ENCODE measurements at places on chromosomes 7 and 10. TPM values are rescaled to one million over a fixed set of nuclear protein-coding genes. Genes with fewer than 3 reads are reported as not detected.

Gene SRRM3
- total RNA-seq = 6.1 TPM

Gene SFTPA1
- not detected for total RNA-seq

GRCh38 chr7:4163565-4164203, 518.4 kb upstream of the FOXK1 start:
- DNase-seq = peak; percentile 48

GRCh38 chr10:131936736-131937135, 35.9 kb downstream of the PPP2R2D start:
- no peak for DNase-seq

Gene ZNF804B
- 6.9 TPM for total RNA-seq

- no peak for DNase-seq
Measured at GRCh38 chr10:110269374-110270318, 35.1 kb downstream of the SMNDC1 start.

Gene CYP3A5
- 1.6 TPM for total RNA-seq

GRCh38 chr10:1406132-1406966, 331.0 kb downstream of the ADARB2 start:
- no peak for DNase-seq

- no peak for DNase-seq
Measured at GRCh38 chr7:128407751-128408708, 1.8 kb downstream of the IMPDH1 start.

Gene LIPF
- total RNA-seq = not detected

DNA sequence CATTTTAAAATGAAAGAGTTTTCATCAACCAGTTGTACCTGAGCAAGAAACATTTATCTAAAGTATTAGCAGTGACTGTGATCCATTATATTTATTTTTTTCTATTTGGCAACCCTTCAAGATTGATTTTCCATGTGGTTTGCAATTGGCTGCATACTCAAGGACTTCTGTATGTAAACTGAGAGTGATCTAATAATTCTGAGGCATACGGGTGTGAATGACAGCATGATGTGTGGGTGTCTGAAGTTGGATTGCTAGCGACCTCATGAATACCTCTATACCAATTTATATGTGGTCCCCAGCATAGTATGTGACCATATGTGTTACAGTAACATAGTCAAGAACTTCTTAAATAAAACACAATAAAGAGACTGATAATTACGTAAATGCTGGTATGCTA, 8.2 kb upstream of the MPP7 start:
- DNase-seq = no peak

Gene RARRES2
- total RNA-seq = 6.9 TPM

Gene NDUFB2
- 34.6 TPM for total RNA-seq

DNA sequence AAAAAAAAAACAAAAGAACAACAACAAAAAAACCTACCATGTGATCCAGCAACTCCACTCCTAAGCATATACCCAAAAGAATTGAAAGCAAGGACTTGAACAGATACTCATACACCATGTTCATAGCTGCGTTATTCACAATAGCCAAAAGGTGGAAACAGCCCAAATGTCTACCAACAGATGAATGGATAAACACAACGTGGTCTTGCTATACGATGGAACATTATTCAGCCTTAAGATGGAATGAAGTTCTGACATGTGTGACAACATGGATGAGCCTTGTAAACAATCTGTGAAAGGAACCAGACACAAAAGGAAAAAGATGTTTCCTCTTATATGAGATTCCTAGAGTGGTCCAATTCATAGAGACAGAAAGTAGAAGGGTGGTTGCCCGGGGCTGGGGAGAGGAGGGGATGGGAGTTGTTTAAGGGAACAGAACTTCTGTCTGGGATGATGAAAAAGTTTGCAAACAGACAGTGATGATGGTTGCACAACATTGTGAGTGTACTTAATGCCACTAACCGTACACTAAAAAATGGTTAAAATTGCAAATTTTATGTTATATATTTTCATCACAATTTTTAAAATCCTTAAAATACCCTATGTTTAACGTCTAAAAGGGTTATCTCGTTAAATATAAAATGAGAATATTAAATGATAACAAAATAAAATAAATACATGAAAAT, 11.6 kb downstream of the CLEC2L start:
- no peak for DNase-seq

DNA sequence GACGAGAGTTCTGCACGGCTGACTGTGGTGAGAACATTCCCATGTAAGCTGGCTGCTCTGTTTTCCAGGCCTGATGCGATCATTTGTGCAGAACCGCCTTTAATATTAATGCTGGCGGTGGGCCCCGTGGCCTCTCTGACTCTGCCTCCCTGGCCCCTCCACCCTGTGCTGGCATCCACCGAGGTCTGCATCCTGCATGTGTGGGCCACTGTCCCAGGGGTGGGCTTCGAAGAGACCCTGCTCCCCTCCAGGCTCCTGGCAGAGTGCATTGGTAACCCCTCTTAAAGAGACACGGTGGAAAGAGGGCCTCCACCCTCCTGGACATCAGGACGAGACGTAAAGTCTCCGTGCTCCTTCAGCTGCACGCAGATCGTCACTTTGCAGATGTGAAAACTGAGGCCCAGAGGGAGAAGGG, 67.3 kb upstream of the FAM20C start:
- no peak for DNase-seq

DNA sequence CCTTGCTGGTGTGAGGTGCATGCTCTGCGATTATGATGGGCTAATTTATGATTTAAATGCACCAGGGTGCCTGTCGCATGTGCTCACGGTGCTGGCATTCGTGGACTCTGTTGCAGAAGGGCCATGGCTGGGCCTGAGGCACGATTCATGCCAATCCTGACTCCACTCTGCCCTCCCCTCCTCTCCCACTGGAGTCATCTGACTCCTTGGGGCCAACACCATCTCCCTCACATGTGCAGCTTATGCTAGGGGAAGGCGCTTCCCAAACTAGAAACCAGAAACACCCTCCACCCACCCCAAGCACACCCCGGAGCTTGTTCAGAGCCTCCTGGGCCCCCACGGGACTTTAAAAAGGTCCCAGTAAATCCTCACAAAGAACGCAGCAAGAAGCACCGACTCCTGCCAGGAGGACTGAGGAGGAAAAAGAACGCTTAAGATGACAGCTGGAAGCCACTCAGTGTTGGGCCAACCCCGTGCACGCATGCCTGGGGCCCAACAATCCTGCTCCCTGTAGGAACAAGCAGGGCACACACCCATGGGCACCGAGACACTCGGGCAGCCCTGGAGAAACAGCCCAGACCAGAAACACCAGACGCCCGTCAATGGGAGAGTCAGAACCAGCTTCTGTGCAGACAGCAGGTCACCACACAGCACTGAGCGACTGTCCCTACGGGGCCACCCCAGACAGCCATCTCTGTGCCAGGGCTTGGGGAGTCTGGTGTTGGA, 14.1 kb downstream of the BRI3 start:
- no peak for DNase-seq

GRCh38 chr10:5555881-5556280, 31.1 kb downstream of the CALML3 start:
- DNase-seq = no peak

Gene TMEM176A
- 1.2 TPM for total RNA-seq

Gene ADCY1
- total RNA-seq = 92.1 TPM

DNA sequence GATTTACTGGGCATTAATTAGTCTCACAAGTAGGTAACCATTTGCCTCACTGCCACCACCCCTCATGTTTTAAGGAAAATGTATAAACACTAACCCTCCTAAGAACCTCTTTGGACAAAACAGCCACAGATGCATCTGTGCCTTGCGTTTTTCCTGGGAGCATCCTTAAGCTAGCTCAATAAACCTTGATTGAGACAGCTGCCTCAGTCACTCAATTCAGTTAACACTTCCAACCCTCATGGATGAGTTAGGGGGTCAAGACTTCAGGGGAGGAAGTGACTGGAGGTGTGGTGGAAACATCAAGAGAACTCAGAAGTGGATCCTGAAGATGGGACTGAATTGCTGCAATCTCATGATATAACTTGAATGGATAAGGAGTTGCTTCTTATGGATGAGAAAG, 31.5 kb downstream of the CUL2 start:
- no peak for DNase-seq

GRCh38 chr7:105602325-105603305, 21.3 kb upstream of the EFCAB10 start:
- no peak for DNase-seq

GRCh38 chr7:43647339-43647672, 64.4 kb downstream of the STK17A start:
- no peak for DNase-seq

DNA sequence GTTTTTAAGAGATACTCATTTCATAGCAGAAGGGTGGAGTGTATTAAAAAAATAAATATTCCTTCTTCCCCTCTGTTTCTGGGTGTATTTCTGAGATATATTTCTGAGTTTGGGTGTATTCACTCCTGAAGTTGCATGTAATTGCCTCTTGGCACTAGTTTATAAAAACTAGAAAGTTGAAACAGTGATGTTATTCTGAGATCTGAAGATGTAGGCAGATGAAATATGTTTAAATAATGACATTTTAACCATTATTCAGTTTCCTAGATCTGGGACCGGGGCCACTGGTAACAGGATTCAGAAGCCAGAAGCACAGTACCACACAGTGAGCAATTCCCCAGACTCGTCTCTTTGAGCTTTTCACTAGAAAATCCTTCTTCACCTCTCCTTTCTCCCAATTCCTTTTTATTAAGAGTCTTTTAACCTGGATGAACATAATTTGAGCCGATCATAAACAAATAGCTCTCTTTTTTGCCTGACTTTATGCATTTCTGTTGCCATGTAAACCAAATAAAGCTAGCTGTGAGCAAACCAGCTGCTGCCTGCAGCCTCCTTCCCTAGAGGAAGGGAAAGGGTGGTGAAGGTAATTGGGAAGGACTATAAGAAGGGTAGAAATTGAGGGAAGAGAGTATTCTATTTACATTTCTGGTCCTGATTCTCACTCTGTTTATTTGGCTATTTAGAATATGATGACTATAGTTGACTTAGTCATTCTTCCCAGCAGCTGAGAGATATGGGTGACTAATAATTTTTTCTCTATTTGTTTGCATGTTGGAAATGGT, 101.8 kb upstream of the STRIP2 start:
- DNase-seq = no peak

DNA sequence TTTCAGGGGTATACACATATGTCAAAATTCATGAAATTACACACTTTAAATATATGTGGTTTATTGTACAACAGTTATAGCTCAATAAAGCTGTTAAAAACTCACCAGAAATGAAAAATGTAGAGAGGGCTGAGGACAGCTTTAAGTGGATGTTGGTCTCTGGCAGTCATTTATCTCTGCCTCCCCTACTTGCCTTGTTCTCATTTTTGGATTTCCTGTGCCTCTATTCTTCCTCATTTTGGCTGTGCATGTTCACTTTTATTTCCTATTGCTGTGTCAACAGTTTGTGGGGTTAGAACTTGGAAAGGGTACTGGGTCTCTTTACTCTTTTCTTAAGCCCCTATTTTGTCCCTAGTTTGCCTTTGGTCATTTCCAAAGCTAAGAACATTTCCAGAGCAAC, 18.6 kb upstream of the MEST start:
- DNase-seq = no peak

Gene ARL5B
- total RNA-seq = 81.1 TPM

Gene NODAL
- 2.0 TPM for total RNA-seq

Gene SEMA3D
- total RNA-seq = 3.7 TPM

DNA sequence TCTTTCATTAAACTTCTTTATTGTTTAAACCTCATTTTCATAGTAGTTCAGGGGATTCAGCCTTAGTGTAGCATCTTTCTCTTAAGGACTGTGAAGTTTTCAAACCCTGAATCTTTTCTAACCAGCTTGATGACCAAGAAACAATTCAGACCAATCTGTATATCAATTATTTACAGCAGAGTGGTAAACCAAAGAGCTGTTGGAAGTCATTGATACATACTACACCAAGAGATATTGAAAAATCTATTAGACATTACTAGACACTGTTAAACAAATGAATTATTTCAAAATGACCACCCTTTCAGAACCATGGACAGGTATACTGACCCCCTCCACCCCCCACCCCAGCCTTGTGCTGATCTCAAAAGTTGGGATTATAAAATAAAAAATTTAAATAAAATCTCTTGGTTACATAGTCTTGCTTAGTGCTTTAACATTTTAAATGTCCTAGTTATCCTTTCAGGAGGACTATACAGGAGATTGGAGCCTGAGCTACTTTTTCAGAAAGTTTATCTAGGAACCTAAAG, 143.9 kb upstream of the LSM8 start:
- no peak for DNase-seq

DNA sequence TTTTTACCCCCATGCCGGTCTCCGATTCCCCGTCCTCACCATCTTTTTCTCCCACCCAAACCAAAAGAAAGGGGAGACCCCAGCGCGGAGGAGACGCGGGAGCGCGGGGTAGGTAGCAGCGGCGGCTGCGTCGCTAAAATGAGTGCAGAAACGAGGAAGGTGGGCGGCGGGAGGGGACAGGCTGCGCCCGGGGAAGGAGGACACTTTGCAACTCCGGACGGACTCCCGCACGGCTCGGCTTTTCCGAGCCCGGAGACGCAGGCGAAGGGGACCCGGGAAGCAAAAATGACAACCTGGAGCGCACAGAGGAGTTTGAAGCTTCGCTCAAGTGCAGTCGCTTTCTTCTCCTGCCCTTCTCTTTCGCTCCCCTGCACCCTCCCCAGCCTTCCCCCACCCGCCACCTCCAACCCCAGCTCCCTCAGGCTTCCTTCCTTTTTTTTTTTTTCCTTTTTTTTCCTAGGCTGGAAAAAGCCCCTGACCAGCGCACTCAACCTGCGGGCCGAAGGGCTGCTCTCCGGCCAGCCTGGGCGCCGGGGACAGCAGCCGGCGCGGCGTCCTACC, 453 bp downstream of the SFMBT2 start:
- peak; percentile 52 for DNase-seq

- peak; percentile 44 for DNase-seq
Measured at GRCh38 chr10:123995461-123996131, 97.8 kb downstream of the CHST15 start.

Gene SMKR1
- total RNA-seq = 3.7 TPM

- DNase-seq = no peak
Measured at GRCh38 chr10:72264536-72264935, 9.2 kb upstream of the DDIT4 start.

Gene GPR15LG
- not detected for total RNA-seq

DNA sequence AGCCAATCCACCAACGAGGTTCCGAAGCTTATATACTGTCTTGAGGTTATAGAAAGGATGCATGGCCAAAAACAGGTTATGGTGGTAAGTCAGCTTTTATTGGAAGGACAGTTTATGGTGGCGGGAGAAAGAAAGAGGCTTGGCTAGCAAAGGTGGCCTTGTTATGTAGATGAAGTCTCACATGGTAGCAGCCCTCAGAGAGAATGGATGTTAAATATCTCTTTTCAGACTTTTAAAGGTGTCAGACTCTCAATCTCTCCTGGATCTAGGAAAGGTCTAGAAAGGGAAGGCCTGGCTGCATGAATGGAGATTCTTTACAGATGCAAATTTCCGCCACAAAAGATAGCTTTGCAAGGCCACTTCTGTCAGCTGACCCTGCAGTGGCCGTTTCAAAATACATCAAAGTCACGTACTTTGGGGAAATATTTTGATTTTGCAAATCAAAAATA, 333.8 kb downstream of the GALNT17 start:
- DNase-seq = no peak

All from frontal cortex (tissue), 4 donors.